ENCODE measurements at places on chromosomes 5 and 9.

- DNase-seq = no peak
Measured at GRCh38 chr5:9408964-9409363, 136.9 kb downstream of the SEMA5A start.

- no peak for DNase-seq
Measured at GRCh38 chr5:82858151-82859025, 218.8 kb downstream of the TMEM167A start.

DNA sequence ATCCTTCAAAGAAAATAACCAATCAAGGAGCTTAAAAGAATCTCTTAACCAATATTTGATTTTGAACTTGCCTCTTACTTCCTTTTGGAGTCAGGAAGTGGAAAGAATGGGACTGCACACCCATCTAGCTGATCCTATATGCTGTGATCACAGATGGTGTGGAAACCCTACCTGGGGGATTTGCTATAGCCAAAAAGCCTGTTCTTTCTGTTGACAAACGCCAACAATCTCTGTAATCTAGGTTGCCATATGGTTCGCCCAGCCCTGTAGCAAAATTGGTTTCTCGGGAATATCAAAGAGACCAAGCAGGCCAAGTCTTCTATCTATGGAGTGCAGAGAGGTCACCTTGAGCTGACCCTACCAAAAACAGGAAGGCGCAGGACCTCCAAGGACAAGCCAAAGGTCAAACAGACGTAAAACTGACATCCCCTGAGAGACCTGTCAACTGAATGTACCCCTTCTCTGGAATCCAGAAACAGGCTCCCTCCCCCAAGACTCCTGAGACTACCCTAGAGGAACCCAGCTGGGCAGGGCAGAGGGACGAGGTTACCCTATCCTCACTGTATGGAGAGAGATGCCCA lies 19.4 kb downstream of the NRG2 start:
- DNase-seq = no peak

DNA sequence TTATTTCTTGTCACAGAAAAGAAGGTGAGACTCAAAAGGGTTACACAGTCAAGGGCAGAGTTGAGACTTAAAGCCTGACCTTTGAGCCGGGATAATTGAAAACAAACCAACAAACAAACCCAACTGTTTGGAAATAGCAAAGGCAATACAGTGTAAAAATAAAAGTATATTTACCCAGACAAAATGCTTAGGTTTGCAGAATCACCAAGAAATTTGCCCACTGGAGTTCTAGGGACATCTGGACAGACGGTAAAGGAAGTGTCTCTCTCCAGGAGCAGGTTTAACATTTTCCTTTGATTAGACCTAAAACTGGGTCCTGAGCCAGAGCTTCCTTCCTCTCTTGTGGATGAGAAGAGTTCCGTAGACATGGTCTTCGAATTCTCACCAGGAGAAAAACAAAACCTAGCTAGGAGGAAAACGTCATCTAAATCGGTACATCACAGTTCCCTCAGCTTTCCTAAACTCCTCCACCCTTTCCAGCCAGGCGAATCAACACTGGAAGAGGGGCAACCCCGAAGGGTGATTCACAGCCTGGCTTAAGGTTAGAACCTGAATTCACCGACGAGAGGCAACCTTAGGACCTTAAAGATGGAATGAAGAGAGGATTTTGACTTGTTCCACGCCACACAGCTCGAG lies 673 bp downstream of the CDC25C start:
- no peak for DNase-seq

GRCh38 chr5:78405829-78406750 lies 45.7 kb downstream of the SCAMP1 start:
- DNase-seq = no peak

DNA sequence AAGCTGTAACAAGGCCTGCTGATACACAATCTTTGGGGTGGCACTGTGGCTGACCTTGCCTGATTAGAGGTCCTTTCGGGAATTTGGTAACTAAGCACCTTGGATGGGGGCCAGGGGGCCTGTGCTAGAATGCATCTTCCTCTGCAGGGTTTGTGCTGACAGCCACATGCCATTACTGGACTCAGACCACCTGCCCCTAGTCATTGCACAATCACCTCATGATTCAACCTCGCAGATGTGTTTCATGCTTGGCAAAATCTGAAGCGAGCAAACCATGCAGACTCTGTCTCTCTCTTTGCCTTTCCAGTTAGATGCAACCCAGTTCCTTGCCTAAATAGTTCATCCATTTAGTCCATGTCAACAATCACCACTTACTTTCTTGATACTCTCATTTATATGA lies 96.5 kb upstream of the ERCC6L2 start:
- DNase-seq = no peak

GRCh38 chr5:113178073-113178779 lies 201.6 kb downstream of the DCP2 start:
- no peak for DNase-seq
